ENCODE measurements at places on chromosomes 2 and 18.

DNA sequence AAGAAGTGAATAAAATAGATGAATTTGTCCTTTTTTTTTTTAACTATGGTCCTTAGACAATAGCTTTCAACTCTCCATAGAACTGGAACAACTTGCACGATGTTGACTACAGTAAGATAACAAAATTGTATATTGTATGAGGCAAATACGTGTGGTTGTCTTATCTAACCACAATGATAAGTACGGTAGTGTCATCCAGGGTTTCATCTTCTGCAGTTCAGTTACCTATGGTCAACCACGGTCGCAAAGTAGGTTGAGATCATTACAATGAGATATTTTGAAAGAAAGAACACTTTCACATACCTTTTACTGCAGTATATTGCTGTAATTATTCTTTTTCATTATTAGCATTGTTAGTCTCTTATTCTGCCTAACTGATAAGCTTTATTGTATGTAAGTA is 295.2 kb downstream of the PARD3B start:
- no peak for DNase-seq

- DNase-seq = no peak
Measured at GRCh38 chr2:148701039-148701438, 56.5 kb downstream of the EPC2 start.

DNA sequence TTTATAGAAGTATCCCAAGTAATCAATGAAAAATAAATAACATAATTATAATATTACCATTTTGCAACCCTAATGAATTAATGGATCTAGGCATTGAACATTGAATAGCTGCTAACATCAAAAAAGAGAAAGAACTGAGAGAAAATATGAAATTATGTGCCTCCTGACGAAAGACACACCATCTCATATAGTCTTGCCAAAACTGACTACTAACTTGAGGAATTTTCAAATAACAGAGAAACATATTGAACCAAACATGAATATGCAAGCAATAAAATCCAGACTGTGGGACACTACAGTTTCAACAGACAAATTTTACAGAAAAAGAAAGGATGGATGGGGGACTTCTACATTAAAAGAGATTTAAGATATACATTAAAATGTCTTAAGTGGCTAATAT is 165.7 kb downstream of the WDPCP start:
- DNase-seq = no peak

- DNase-seq = no peak
Measured at GRCh38 chr2:240839152-240840143, 19.4 kb upstream of the KIF1A start.

- DNase-seq = no peak
Measured at GRCh38 chr2:180376066-180376465, 369.0 kb upstream of the CWC22 start.

GRCh38 chr2:46229134-46230063 is 67.8 kb upstream of the EPAS1 start:
- DNase-seq = no peak

- no peak for DNase-seq
Measured at GRCh38 chr2:140667203-140667602, 1463.6 kb downstream of the LRP1B start.

DNA sequence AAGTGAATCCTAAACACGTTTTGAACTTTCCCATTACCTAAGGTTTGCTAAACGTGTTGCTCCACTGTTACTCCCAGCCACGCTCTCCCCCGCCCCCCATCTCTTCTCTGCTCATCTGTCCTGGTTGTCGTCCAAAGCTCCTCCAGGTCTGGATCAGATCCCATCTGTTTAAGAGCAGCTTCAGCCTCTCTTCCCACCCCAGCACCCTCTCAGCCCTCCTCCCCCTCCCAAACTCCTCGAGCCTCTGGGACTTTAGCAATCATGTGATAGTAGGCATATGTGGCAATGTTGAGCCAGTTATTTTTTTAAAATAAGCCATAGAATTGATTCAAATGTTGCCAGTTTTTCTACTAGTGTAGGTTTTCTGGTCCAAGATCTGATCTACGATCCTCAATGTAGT is 20.0 kb upstream of the LPIN1 start:
- DNase-seq = no peak

GRCh38 chr2:152304836-152305235 is 30.1 kb upstream of the FMNL2 start:
- no peak for DNase-seq

- no peak for DNase-seq
Measured at GRCh38 chr2:109396202-109397180, 217.3 kb downstream of the SEPTIN10 start.

DNA sequence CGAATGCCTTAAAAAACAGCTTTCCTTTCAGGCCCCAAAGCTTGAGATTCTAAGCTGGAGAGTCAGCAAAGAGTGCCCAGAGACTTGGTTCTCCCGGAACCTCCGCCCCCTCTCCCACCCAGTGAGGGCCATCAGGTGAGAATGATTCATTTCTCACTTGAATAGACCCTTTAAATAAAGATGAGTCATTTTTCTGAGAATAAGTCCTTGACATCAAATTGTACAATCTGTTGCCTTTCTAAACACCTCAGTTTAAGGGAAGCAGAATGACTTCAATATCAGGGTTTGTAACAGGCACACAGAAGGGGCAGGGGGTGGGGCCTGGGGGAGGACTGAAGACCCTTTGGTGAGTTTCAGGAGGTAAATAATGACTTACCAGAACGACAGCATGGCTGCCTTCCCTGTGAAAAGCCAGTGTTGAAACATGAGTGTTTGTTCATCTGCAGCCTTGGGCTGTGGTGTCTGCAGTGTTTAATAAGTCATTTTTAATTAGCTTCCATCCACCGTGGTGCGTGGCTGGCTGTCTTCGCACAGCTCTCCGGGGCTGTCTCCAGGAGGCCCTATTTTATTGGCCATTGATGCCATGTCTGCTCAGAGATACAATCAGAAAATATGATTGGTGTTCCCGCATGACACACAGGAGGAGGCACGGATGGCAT is 134.9 kb upstream of the ZNF236 start:
- DNase-seq = no peak

DNA sequence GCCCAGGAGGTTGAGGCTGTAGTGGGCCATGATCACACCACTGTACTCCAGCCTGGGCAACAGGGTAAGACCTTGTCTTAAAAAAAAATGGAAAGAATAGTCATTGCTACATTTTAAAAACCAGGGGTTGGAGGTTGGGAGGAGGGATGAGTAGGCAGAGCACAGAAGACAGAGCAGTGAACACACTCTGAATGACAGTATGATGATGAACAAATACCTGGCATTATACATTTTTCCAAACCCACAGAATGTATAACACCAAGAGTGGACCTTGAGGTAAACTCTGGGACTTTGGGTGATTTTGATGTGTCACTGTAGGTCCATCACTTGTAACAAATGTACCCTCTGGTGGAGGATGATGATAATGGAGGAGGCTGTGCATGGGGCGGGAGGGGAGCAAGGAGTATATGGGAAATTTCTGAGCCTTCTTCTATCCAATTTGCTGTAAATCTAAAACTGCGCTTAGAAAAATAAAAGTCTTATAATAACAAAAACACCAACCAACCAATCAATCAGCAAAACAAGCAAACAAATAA is 111.4 kb upstream of the PGAP1 start:
- DNase-seq = no peak

- no peak for DNase-seq
Measured at GRCh38 chr2:232871418-232871834, 1.4 kb downstream of the SNORC start.

DNA sequence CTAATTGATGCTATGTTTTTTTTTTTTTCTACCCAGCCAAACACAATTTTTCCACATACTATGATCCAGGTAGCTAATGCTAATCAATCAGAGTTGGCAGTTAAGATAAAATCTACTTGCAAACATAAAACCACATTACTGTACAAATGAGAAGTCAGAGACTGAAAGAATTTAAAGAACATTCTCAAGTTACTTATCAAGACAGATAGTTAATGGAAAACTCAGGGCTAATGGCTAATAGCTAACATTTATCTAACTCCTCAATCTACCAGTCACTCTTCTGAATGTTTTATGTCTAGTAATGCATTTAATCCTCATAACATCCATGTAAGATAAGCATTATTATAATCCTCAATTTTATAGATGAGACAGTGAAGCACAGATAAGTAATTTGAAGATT is 537.6 kb upstream of the SETBP1 start:
- DNase-seq = no peak

Measured in T-helper 1 cell (primary cell).